ENCODE measurements at places on chromosomes 2 and 18.

DNA sequence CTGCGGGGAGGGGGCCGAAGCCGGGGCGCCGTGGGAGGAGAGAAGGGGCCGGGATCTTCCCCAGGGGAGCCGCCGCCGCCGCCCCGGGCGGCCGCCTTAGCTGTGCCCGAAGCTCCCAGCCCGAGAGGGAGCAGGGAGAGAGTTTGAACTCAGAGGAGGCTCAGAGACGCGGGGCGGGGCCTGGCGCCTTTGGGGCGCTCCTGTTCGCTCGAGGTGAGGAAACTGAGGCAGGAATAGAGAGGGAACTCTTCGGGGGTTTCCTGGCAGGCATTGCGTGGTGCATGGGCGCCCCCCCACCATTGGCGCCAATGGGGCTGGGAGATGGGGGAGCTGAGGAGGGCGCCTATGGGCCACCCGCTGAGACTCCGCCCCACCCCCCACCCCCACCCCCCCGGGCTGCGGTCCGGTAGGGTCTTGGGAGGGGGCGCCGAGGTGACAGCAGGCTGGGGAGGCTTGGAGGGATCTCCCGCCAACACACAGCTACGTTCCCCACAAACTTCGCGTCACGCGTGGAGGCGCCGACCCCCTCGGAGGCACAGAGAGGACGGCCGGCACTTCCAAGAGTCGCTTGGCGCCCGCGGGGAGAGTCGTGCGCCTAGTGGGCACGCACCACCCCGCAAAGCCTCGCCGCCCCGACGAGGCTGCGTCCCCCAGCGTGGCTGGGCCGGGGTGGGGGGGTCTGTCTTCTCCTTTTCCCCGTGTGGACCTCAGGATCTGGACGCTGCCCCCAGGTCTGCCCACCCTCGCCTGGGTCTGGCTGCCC lies 680 bp downstream of the CTDSP1 start:
- no peak for DNase-seq

GRCh38 chr18:39448942-39449341 lies 1883.3 kb upstream of the CELF4 start:
- no peak for DNase-seq

DNA sequence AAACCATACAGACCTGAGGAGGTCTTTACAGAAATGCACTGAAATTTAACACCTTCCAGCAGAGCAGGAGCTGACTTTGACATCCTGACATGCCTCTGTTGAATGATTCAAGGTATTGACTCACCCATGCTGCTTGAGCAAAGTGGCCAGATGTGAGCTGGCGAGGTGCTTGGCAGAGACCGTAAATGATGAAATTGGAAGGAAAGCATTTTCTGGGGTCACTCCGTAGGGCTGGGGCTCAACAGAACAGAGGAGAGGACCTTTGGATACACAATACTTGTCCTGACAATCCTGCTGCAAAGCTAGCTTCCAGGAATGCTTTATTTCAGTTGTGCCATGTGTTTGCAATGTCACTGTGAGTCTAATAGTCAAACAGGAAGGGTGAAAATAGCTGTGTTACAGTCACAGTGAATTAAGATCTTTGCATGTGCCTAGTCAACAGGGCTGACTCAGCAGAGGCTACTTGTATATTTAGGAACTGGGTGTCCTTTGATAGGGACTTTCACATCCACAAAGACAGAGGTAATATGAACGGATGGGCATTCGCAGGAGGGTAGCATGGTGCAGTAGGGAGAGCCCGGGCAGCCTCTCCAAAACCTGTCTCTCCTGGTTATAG lies 31.6 kb upstream of the NCK2 start:
- DNase-seq = no peak

- DNase-seq = no peak
These were observed 125.5 kb downstream of the TFCP2L1 start for GRCh38 chr2:121159291-121160071.

DNA sequence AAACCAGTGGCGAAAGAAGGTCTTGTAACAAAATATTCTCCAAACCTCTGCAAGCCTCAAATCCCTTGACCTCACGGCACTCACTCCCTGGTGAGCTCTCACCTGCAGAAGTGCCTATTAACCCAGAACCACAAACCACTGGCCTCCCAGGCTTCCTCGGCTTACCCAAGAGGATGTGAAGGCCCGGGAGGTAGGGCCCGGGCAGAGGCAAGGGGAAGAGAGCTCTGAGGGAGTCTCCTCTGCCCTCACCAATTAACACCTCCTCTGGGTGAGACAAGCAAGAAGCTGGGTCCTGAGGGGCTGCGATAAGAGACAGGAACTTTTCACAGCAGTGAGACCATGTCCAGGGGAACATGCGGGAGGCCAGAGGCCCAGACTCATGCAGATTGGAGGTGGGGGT lies 53.7 kb downstream of the EMX1 start:
- DNase-seq = no peak

DNA sequence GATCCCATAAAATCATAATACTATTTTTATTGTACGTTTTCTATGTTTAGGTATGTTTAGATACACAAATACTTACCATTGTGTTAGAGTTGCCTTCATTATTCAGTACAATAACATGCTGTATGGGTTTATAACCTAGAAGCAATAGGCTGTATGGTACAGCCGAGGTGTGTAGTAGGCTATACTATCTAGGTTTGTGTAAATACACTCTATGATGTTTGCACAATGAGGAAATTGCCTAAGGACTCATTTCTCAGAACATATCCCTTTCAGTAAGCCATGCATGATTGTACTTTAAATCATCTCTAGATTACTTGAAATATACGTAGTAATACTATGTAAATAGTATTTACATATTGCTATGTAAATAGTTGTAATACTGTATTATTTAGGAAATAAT lies 156.7 kb downstream of the CDCA7 start:
- no peak for DNase-seq

DNA sequence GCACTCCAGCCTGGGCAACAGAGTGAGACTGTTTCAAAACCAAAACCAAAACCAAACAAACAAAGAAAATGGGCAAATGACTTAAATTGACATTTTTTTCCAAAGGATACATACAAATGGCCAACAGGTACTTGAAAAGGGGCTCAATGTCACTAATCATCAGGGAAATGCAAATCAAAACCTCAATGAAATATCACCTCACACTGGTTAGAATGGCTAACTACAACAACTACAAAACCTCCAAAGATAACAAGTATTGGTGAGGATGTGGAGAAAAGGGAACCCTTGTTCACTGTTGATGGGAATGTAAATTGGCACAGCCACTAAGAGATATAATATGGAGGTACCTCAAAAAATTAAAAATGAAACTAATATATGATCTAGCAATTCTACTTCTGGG lies 213.2 kb upstream of the HS6ST1 start:
- no peak for DNase-seq

GRCh38 chr2:11248-11941 lies 34.9 kb downstream of the FAM110C start:
- no peak for DNase-seq

DNA sequence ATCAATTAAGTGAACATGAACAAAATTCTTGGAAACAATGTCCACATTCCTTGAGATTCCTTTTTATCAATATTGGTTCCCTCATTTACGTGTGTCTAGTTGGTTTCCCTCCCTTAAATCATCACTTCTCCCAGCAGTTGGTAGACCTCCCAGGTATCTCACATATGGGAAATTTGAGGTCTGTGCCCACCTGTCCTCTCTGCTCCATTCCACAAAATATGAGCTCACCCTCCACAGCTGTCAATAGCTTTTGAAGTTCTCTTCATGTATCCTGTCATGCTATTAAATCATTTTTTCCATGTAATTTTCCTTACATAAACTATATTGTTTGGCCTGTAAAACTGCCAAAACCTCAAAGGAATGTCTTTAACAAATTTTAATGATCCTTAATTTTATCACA lies 992.2 kb upstream of the ACVR2A start:
- DNase-seq = no peak

GRCh38 chr2:174014011-174014698 lies 49.0 kb upstream of the SP3 start:
- no peak for DNase-seq

GRCh38 chr18:33928231-33928630 lies 296.5 kb downstream of the NOL4 start:
- no peak for DNase-seq

DNA sequence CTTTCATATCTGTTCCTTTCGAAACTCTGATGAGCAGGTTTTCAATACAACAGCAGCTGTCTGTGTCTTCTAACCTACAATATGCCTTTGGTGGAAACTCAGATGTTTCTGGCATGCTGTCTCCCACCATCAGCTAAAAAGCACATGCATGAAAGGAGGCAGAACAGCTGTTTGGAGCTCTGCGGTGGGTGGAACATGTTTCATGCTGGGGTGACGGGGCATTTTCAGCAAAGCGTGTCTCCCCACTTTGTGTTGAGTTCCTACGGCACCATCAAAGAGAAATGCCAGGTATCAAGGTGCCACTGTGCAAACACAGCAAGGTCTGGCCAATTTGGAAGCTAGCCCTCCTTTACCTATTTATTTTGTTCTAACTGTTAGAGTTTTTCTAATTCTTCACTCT lies 290.1 kb downstream of the CLIP4 start:
- DNase-seq = no peak

- DNase-seq = no peak
These were observed 16.3 kb downstream of the OTOF start for GRCh38 chr2:26461601-26462023.

- DNase-seq = no peak
These were observed 15.8 kb downstream of the ATF2 start for GRCh38 chr2:175152242-175152641.

DNA sequence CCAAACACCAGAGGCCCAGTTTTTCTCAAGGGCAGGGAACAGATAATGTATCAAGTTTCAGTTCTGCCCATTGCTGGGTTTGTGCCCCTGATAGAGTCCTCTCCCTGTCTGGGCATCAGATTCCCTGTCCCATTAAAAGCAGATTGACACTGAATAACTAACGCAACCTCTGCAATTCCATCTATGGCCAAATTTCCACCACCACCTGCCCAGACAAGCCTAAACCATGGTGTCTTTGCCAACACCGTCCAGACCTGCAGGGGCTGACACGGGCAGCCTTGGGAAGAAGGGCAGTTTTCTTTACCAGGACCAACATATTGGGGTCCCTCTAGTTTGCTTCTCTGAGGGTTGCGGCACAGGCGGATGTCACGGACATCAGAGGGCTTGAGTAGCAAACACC lies 26.4 kb upstream of the PAX8 start:
- no peak for DNase-seq

DNA sequence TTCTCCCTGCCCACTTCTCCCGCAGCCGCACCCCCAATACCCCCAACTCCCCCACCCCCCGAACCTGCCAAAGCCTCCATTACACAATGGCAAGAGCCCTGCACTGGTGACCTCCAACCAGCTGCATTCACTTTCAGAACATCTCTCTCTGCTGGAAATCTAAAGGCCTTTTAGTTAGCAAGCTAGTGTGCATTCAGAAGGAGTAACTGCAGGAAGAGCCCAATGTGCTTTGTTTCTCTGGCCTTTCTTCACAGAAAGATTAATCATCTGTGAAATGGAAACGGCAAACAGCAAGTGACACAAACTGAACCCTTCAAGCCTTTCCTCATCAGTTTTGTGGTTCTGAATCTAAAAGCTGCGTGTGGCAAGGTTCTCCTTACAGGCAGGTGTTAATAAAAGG lies 124.2 kb downstream of the OLA1 start:
- DNase-seq = peak; percentile 2

GRCh38 chr2:220433131-220433530 lies 805.7 kb downstream of the SLC4A3 start:
- no peak for DNase-seq

DNA sequence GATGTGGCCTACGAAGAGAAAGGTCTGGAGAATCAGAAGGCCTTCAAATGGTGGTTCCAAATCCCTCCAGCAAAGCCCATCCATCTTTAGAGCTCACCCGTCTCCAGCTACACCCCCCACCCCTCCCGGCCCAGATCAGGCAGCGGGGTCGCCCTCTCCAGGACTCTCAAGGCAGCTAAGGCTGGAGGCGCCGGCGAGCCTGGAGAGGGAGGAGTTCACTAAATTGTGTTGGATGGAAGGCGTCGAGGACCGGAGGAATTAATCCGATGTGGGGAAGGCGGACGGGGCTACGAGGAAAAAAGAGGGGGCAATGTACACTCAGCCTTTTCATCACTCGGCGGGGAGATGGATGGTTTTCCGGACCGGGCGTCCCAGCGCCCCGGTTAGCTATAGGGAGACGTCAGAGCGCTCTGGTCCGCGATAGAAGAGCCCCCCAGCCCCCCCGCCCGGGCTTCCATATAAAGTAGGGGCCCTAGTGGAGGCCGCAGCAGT lies at the start of gene GRP:
Gene GRP, plus strand, starts transcription at position 487 of the 492 bp plus-strand sequence. CDS start 108 bp downstream, outside the sequence.
- no peak for DNase-seq

GRCh38 chr18:33264566-33264965 lies 176.0 kb downstream of the CCDC178 start:
- no peak for DNase-seq

DNA sequence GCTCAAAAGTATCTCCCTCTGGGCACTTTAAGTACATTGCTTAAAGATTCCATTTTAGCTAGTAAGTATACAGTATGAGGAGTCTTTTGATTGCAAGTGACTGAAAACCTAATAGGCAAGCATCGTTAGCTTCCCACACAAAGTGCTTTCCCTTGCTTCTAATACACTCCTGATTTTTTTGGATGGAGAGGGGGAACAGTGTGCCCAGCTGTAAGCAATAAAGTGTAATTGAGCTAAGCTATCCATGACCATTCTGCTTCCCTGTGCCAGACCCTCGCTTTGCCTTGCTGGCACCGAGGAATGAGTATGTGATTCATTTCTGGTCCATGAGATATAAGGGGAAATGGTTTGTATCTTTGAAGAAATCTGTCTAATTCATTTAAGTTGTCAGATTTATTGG lies 3.8 kb upstream of the ZNF24 start:
- no peak for DNase-seq

GRCh38 chr2:215521031-215521430 lies 85.2 kb upstream of the FN1 start:
- no peak for DNase-seq

DNA sequence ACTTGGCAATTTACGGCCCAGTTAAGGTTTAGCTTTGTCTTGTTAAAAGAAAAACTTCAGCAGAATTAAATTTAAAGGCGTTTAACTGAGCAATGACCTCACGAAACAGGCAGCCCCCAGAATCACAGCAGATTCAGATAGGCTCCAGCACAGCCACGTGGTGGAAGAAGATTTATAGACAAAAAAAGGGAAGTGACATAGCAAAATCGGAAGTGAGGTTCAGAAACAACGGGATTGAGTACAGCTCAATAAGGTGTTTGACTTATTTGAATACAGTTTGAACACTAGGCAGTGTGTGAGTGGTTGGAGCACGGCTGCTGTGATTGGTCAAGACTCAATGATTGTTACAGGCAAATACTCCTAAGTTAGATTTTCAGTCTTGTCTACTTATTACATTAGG lies 79.8 kb downstream of the MOGAT1 start:
- no peak for DNase-seq

GRCh38 chr2:227179988-227180685 lies 15.7 kb downstream of the COL4A3 start:
- peak; percentile 37 for DNase-seq

- DNase-seq = no peak
These were observed 102.3 kb downstream of the RND3 start for GRCh38 chr2:150385211-150385610.

Measured in C1 segment of cervical spinal cord (tissue), 14 donors.